Lung microvascular endothelial cell (primary cell): ENCODE measurements at places on chromosomes 6 and 20. TPM values are rescaled to one million over a fixed set of nuclear protein-coding genes. Genes with fewer than 3 reads are reported as not detected.

- DNase-seq: peak; percentile 5
Measured at GRCh38 chr6:16639684-16640480, 121.4 kb downstream of the ATXN1 start.

GRCh38 chr20:60352017-60352416, 393.8 kb downstream of the CDH26 start:
- no peak for DNase-seq

GRCh38 chr6:138856654-138857053, 60.8 kb downstream of the ECT2L start:
- DNase-seq: no peak

DNA sequence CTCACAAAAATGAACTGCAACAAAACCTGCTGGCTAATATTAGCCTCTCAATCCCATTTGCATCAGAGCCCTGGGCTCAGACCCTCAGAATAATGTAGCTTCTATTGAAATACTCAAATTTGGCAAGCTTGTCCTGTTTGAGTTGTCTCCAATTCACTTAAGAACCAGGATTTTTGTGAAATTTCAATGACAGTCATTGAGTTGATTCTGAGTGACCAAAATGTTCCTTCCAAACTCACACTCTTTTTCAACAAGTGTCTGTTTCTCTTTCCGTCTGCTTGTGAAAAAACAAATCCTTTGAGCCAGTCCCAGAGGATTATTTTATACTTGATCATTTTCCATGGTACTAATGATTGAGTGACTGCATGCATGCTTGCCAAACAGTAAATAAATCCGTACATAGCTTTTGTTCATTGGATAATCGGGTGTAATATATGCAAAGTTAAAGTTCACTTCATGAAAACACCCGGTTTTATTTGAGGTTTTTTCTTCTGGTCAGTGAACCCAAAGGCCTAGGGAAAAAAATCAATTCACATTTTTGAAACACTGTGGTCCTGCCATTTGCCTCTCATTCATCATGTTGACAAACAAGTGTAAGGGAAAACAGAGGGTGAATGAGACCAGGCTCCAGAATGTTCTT, 16.4 kb upstream of the SLC22A2 start:
- DNase-seq: no peak

- DNase-seq: no peak
Measured at GRCh38 chr6:148596891-148597455, 149.9 kb upstream of the UST start.

The GMNN gene
- 7.9 and 13.9 TPM in 2 replicates for total RNA-seq

The LSM14B gene
- 21.1 and 25.0 TPM in 2 replicates for total RNA-seq

The SYCP2L gene
- not detected in 2 replicates for total RNA-seq

The RFX6 gene
- total RNA-seq: not detected in 2 replicates
